IPS-NIHi11 (cell line): ENCODE measurements at places on chromosomes 7 and 10.

- DNase-seq, result no peak
Observed at GRCh38 chr10:6493521-6494441, 86.3 kb downstream of the PRKCQ start.

GRCh38 chr10:15395935-15396334 lies 24.8 kb upstream of the FAM171A1 start:
- DNase-seq, result no peak

DNA sequence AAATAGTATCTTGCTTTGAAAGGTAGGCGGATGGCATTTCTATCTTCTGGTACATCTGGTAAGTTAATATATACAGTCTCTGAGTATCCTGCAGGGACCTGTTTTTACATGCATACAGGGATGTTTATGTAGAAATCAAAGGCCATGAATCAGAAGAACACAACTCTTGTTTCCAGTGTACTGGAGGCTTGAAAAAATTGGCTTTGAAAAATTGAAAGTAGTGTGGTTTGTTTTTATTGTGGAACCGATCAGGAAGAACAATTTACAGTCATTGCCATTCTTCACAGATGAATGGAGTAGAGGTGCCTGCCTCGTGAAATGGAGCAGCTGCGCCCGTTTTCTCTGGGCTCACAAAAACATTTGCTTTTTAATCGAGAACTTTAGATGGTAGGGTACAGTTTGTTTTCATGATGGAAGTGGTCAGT lies 54.0 kb upstream of the RPA3 start:
- DNase-seq, result no peak

DNA sequence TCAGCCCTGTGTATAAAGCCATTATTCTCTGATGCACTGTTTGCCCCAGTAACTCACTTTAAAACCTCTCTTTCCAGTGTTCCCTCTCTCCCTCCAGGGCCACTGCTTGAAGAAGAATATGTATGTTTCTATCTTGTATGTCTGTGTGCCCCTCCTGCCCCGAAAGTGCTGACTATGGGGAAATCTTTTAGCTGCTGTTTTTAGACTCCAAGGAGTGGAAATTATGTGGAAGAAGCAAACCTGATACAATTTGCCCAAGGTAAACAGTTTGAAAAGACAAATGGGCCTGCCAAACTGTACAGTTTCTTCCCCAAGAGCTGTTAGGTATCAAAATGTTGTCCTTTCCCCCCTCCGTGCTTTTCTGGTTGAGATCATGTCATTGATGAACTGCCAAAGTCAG lies 3.4 kb downstream of the ADRA2A start:
- peak; percentile 0 for DNase-seq

- peak; percentile 35 for DNase-seq
Observed at GRCh38 chr10:22427101-22427500, 81.8 kb downstream of the SPAG6 start.

- DNase-seq, result no peak
Observed at GRCh38 chr10:24962995-24963394, 10.6 kb upstream of the PRTFDC1 start.

- DNase-seq, result no peak
Observed at GRCh38 chr10:109974504-109975191, 33.1 kb upstream of the ADD3 start.

DNA sequence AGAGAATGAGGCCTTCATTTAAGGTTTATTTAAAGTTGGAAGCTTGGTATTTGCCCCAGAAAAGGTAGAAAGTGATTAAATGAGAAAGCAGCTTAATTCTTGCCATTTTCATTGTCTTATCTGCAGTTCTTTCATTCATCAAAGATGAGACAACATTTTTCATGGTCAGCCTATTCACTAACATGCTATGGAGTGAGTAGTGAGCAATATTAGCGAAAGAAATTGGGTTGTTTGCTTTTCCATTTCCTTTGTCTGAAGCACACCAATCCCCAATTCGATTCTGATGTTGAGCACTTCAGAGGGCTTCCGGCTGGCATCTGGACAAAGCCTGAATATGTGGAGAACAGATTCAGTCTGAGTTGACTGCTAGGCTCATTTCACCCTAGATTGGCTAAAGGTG lies 317.2 kb downstream of the BBS9 start:
- DNase-seq, result no peak

DNA sequence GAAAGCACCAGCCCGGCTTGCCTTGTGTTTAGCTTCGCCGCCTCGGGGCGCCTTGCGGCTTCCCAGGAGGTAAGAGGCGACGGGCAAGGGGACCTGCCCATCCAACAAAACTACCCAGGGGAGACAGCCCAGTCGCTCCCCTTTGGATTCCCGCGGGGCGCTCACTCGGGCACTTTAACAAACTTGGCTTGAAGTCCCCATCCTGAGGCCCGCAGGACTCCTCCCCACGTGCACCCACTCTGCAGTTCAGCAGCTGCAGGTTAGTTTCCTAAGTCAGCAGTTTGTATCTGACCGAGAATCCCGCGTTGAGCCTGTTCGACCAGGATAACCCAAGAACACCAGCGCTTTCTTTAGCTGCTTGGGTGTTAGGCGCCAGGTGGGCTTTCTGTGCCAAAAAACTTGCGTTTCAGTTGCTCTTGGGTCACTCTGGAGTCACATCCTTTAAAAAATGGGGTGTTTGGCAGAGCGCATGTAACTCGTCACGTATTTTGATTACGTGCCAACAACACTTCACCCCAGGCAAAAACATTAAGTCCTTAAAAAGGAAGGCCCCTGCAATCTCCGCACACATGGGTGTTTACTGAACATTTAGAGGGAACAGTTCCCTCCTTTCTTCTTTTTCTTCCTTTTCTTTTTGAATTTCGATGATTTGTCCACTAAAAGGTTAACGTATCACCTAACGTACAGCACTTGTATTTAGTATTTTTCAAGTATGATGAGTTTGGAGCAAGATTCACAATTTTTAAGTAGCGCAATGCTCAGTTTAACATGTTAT lies 876 bp downstream of the DNAH11 start:
- peak; percentile 26 for DNase-seq

DNA sequence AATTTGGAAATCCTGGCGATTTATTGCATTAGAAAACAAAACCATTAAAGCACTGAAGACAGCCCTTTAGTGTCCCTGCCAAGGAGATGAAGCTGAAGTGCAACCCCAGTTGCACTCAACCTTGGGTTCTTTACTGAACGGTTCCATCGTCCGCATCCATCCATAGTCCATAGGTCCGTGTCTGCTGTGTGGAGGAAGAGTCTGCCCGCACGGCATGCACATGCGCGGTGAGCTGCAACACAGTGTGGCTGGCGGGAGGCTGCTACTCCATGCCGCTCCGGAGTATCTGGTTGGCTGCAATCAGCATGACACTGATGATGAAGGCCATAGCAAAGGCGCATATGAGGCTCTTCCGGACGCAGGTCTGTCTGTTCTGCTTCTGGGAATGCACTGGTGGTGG lies 624.6 kb downstream of the CALN1 start:
- DNase-seq, result no peak

DNA sequence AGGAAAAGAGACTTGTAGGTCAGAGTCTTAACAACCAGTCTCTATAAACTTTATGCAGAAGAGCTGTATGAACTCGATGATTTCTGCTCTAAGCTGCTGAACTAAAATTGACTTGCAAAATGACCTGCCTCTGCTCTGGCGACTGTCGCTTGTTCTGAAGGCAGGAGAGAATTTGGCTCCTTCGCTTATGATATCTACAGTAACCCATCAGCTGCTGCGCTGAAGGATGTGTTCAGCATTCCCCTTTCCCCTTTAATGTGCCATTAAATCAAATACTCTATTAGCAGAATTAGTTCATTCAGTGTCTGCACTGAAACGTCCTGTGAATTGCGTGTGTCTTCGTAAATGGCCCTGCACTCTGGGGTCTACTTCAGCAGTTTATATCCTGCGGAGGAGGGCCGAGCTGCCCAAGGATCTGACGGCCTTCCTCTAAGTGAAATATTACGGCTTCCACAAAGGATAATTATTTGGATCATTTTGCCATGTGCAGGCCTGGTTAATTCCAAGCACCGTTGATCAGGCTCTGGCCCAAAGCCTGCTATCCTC lies 254.9 kb downstream of the SNX10 start:
- DNase-seq, result no peak

DNA sequence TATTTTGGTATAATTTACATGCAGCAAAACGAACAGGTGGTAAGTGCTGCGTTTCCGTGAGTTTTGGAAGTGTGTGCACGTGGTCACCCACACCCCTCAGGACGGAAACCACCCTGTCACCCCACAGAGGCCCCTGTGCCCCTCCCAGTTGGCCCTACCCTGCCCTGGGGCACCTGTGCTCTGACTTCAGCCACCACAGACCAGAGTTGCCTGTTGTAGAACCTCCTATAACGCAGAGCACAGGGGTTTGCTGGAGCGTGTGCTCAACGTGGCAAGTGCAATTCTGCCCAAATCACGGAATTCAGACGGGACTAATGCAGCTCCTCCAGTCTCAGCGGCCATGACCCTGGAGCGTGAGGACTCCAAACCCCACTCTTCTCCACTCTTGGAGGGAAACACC lies 9.6 kb upstream of the CFAP46 start:
- DNase-seq, result no peak

DNA sequence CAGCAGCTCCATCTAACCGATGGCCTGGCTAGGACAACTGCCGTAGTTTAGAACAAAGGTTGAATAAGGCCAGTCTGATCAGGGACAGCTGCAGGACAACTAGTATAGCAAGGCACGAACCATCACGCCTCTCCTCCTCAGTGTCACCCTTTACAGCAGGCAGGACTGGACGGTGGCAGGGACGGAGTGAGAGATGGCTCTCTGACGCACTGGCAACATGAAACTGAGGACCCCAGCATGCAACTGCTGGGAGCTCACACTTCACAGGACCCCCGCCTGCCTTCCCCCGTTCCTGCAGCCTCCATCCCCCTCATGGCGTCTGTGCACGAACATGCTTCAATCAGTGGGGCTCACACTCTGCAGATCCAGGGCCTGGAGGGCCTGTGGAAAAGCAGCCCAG lies 53.7 kb downstream of the ZRANB1 start:
- DNase-seq, result no peak

- DNase-seq, result peak; percentile 81
Observed at GRCh38 chr7:99473315-99473596, 566 bp downstream of the ZNF789 start.

GRCh38 chr10:53357587-53357986 lies 585.0 kb upstream of the MBL2 start:
- no peak for DNase-seq

- no peak for DNase-seq
Observed at GRCh38 chr10:114600057-114600456, 58.0 kb downstream of the ABLIM1 start.

GRCh38 chr7:150453181-150453580 lies 2.8 kb downstream of the GIMAP8 start:
- DNase-seq, result no peak

DNA sequence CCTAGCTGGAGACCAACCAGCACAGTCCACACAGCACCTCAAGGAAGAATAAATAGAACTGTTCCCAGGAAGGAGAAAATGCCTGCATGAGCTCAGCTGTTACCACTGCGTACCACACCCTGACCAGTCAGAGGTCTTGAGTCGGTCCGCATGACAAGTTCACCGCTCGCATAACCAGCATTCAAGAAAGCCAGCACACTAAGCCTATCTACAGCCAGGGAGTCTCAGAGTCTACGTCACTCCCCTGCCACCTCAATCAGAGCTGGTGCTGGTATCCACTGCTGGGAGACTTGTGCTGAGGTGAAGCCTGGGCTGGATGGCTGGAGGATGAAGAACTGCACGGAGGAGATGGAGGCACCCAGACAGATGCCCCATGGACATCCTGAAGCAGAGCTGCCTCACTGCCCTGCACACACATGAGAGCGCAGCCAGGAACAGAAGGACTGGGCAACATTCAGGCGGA lies 19.6 kb downstream of the AKR1C1 start:
- DNase-seq, result no peak

GRCh38 chr10:70461397-70462348 lies 16.9 kb upstream of the PALD1 start:
- peak; percentile 74 for DNase-seq

- DNase-seq, result peak; percentile 50
Observed at GRCh38 chr10:123945325-123945920, 53.8 kb upstream of the CPXM2 start.

GRCh38 chr10:12194752-12195271 lies 879 bp downstream of the NUDT5 start:
- no peak for DNase-seq

DNA sequence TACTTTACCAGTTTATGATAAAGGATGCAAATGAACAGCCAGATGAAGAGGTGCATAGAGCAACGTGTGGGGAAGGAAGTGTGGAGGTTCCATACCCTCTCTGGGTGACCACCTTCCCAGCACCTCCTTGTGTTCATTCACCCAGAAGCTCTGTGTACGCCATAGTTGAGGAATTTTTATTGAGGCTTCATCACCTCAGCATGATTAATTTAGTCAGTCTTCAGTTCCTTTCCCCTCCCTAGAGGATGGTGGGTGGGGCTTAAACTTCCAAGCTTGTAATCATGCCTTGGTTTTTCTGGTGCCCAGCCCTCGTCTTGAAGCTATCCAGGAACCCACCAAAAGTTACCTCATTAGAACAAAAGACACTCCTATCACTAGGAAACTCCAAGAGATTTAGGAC lies 162.7 kb downstream of the PLCE1 start:
- DNase-seq, result no peak

DNA sequence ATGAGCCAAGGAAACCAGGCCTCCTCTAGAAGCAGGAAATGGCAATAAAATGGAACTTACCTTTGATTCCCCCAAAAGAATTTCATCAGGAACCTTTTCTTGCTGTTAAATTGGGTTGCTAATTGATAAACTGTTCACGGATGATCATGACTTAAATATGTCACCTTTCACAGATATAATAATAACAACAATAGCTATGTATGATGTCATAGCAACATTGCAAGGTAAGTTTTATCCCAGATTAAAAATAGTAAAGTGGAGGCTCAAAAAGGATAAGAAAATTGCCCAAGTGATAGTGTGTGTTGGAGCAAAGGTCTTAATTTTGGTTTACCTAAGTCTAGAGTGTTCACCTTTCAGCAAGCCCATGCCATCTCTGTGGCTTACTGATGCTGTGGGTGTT lies 357.6 kb upstream of the CELF2 start:
- DNase-seq, result no peak

- no peak for DNase-seq
Observed at GRCh38 chr7:133602291-133602690, 349.4 kb downstream of the EXOC4 start.

DNA sequence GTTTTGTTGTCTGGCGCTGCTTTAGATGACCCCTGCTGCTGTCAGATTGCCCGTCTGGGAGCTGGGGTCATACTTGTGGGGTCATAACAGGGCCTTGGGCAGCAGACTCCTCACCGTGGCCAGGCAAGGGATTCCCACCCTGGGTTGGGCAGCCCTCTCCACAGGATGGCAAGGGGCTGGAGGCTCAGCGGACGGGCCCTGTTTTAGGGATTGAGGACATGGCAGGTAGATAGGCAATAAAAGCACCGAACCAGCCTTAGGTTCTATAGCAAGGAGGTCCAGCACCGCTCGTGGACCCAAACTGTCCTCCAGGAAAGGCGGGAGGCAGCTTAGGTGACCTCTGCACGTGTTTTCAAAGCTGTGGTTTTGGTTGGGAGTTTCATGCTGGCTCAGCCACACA lies 60.0 kb downstream of the GRK5 start:
- DNase-seq, result no peak

GRCh38 chr7:22399091-22399490 lies 42.1 kb upstream of the RAPGEF5 start:
- DNase-seq, result no peak

- no peak for DNase-seq
Observed at GRCh38 chr10:405648-406047, 270.4 kb downstream of the ZMYND11 start.
